ENCODE measurements at places on chromosomes 7 and 10.
A peak's percentile ranks its signal among the peaks of the same experiment; 100 is the strongest.

GRCh38 chr10:15370856-15371701, at the start of gene FAM171A1:
FAM171A1 (minus strand) TSS chr10:15371289; CDS start chr10:15371052, 237 bp downstream.
- peak; percentile 33 for DNase-seq

- DNase-seq: no peak
These were observed 290.7 kb downstream of the TSPAN12 start for GRCh38 chr7:120567204-120567603.

DNA sequence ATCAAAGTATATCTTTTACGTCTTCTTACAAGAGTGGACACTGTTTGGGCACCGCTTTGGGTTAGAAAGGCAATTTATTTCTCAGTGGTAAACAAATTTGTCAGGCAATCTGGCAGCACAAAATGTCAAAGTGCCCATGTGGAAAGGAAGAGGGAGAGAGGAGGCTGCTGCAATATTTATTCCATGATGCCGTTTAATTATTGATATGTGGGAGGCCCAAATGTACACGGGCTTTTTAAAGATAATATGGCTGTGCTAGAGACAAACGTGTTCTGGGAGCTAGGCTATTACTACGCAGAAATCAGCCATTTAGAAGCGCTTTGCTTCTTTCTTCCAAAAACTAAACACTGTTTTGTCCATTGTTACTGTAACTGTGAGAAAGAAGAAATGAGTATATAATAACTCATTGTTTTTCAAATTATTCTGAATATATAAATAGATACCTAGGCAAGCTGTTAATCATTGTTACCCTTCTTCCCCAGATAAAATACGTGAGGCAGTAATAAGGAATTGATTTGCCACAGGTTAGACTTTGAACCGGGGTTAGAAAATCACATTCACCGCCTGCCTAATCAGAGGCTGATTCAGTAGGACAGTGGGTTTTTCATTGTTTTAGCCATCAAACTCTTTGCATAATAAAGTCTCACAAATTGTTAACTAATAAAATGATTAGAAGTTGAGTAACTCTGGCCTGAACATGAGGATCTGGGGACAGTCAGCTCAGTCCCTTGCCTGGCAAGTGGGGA, 116.5 kb upstream of the FRMD4A start:
- no peak for DNase-seq

GRCh38 chr10:96756111-96756903, 36.0 kb upstream of the PIK3AP1 start:
- no peak for DNase-seq

DNA sequence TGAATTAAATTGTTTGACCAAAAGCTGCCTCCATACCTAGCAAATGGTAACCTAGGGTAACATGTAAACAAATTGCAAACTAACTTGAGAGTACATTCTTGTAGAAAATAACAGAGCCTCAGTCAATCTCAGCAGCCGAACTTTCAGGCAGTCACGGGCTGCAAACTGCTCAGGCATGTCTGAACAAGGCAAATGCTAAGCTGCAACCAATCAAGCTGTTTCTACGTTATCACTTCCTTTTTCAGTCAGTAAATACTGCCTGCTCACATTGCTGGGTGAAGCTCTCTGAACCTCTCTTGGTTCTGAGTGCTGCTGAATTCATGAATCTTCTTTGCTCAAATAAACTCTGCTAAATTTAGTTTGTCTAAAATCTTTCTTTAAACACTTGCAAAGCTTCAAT, 1212.4 kb downstream of the SORCS1 start:
- DNase-seq: no peak

- DNase-seq: no peak
These were observed 46.4 kb upstream of the DPYSL4 start for GRCh38 chr10:132140167-132140925.

DNA sequence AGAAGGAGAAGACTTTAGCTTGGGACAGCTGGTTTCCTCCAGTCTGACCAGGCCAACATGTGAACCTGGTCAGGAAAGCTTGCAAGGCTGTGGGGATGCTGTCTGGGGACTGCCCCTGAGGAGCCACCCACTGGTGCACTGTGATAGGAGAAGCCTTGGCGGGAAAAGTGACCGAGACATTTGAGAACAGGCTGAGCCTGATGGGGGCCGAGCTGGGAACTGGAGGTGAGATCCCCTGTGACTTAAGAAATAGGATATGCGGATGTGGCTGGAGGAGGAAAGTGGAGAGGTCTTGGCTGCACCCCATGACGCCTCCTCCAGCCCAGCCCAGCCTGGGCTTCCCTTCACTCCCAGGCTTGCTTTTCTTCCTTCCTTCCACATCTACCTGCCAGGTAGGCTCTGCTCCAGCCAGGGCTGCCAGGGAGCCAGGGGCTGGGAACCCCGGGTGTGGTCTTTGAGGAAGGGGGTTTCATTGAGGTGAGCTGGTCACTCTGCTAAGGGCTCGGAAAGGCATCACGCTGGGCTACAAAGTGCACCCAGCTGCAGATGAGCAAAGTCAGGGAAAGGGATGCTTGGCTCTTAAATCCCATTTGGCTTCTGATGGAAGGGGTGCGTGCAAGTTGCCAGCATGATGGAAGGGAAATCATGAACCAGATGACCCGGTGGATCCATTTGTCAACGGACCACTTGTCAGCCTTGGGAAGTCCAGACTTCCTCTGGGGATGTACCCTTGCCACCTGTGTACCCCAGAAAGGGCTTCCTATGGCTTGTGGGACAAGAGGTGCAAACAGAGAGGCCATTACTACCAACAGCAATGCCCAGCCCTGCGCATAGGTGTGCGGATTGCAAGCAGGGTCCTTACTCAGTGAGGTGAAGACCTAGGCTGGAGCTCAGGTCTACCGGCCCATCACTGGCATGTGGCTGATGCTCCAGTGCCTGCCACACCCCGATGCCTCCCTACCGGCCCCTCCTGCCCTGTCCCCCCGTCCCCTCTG, 66.3 kb downstream of the C10orf143 start:
- no peak for DNase-seq

DNA sequence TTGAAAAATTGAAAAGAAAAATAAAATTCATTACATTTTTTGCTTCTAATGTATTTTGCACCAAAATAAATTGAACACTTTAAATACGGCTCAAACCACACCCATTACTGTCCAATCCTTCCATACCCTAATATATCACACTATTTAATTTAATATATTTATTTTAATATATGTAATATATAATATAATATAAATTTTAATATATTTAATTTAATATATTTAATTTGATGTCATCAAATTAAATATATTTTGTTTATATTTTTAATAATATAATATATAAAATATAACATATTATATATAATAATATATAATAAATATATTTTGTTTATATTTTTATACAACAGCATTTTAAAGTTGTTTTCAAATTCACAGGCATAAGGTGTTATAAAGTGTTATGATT, 15.7 kb upstream of the POU6F2 start:
- DNase-seq: no peak

- no peak for DNase-seq
These were observed 84.5 kb downstream of the PIP4K2A start for GRCh38 chr10:22629852-22630233.

- no peak for DNase-seq
These were observed 57.6 kb upstream of the ANTXRL start for GRCh38 chr10:46229144-46229563.

GRCh38 chr7:137772316-137772715, 74.5 kb downstream of the DGKI start:
- DNase-seq: no peak

DNA sequence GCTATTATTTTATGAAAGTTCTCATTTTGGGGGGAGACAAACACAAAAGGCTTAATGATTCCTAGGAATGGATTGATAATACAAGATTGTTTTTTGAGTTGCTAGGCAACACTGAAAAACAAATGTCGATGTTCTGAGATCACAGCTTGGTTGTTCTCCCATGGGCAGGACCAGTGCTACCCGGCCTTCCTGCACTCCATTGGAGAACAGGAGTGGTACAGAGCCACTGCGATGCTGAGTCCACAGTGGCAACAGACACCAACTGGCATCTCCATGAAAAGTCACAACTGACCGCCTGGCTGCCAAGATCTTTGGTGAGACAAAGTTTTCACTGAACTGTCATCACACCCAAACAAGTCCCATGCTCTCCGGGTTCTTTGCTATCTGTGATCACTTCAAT, 68.9 kb upstream of the NMT2 start:
- DNase-seq: no peak

DNA sequence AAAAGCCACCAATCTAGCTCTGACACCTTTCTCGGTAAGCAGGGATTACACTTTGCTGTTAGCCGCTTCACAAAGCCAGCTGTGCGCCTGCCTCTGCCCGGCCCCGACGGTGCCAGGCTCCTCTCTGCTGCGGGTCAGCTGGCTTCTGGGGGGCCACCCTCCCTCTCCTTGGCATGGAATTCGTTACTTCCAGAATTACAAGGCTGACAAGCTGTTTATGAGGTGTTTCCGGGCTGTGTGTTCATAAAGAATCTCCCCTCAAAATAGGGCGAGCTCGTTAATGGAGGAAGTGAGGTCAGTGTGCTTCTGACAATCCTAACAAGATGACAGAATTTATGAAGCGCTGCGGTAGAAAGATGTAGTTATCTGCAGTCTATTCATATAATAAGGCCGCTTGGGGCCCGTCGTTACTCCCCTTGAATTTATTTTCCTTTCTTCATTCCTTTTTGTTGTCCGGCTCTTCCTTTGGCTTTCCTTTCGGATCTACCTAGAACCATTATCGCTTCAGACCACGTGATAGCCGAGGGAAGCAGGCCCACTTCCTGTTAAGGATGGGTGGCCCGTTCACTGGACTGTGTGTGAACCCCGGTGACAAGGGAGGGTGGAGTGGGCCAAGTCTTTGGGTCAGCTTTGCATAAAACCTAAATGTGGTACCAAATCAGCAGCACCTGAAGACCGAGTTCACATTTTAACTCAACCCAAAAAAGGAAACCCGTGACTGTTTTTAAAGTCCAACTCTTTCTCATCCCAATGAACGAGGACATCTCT, 273.0 kb upstream of the YAE1 start:
- DNase-seq: no peak

GRCh38 chr10:9052767-9053166, 998.3 kb downstream of the GATA3 start:
- no peak for DNase-seq

DNA sequence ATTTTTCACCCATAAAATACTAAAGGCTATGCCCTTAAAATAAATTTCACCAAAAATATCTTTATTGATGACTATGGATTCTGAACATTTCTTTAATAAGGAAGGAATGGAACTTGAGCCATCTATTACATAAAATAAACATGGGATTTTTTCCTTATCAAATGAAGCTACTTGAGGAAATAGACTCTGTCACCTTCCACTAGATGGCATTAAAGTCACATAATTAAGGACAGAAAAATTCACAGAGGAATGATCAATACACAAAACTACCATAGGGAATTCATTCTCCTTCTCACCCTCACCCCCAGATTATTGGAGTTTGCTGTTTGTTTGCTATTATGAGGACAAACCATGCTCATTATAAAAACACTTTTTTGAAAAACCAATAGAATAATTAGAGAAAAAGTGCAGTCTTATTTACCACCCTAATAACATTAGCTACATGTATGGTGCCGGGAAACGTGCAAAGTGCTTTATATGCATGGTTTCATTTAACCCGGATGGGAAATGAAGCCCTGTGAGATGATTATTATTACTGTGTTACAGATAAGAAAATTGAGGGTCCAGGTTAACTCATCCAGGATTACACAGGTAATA, 21.1 kb upstream of the FOXI2 start:
- no peak for DNase-seq

DNA sequence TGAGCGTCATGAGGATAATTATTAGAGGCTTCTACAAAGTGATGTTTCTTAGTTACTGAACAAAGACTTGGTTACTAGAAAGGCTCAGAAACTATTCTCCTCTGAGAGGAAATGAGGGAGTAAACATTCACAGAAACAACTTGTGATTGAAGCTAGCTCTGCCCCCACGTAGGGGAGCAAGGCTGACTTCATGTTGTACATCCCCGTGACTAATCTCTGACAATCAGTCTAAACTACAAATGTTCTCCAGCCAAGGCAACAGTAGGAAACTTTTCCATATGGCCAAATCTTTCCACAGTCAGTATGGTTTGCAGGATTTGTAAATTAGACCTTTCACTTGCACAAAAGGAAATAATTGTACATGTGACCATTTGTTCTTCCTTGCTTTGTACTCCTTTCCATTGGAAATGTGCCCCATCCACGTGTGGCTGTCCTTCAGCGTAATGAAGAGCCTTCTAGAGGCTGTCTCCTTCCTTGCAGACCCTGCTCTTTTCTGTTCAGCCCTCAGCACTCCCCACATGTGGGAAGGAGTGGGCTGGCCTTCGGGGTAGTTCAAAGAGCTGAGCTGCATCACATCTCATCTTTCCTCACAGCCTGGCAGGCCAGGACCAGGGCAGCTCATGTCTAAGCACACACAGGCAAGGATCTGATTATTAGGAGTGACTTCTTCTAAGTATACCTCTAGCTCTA, 93.5 kb downstream of the PCGF5 start:
- no peak for DNase-seq

DNA sequence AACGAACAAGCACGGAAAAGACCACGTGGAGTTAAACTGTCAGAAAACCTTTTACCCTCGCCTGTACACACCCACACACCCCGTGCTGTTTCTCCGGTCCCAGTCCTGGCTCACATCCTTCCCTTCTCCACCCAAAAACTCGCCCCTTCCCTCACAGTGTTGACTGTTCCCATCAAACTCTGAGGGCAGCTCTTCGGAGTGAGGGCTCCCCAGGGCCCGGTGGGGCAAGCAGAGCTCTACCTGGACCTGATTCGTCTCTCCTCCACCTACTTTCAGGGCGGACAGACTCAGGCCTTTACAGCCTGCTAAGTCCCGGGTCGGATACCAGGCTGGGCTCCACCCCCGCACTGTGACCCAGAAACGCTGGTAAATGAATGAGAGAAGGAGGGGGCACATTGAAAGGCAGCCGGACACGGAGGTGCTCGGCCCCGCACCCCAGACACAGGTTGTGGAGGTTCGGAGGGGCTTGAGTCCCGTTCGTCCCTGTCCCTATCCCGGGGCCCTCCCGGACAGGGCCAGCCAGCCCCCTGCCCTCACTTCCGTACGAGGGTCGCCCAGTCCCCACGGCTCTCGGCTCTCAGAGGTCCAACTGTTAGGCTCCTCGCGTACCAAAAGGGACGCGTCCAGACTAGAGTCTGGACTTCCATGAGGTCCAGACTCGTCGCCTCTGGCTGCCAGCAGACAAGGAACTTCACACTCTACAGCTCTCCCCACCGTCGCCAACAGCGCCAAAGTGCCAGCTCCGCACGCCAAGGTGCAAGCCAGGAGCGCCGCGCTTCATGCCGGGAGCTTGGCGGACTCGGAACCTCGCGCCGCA, 31.7 kb upstream of the ASL start:
- DNase-seq: peak; percentile 9

- no peak for DNase-seq
These were observed 25.2 kb downstream of the NUP42 start for GRCh38 chr7:23207021-23207420.

DNA sequence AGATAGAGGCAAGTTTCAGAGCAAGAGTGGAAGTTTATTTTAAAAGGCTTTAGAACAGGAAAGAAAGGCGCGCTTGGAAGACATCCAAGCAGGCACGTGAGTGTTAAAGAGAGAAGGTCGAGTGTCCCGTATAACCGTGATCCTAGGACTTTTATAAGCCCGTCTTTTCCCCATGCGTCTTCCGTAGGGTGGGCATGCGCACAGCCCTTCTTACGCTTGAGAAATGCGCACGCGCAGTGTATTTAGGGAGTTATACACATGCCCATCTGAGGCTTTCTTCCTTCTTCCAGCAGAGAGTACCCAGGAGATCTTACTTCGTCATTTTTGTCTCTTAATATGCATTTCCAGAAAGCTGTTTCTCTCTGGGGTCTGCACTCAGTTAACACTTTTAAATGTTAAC, 52.4 kb downstream of the CALD1 start:
- no peak for DNase-seq

- DNase-seq: no peak
These were observed 8.2 kb upstream of the CXCL12 start for GRCh38 chr10:44393051-44393630.
